Mucosa of gallbladder (tissue), 1 donor: ENCODE measurements at places on chromosomes 12 and 14. TPM values are rescaled to one million over a fixed set of nuclear protein-coding genes. Genes with fewer than 3 reads are reported as not detected.

DNA sequence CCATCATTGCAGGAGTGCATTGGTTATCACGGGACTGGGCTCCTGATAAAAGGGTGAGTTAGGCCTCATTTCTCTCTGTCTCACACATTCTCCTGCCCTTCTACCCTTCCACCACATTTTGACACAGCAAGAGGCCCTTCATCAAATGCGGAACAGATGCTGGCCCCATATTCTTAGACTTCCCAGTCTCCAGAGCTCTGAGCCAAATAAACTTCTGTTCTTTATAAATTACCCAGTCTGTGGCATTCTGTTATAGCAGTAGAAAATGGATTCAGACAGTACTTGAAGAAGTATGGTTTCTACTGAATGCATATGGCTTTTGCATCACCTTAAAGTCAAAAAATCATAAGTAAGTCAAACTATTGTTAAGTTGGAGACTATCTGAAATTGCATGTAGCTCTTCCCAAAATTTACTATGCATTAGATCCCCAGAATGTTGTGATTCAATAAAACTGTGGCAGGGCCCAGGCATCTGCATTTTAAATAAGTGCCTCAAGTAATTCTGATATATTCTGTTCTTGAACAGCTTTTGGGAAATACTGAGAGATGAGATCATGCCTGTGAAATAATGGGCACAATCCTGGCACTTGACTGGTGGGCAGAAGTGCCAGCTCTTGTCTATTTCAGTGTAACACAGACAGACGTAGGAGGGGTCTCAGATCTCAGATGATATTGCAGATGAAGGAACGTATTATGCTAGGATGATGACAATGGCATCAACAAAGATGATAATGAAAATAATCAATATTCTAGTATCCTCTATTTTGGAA, 68.2 kb downstream of the E2F7 start:
- DNase-seq = no peak

DNA sequence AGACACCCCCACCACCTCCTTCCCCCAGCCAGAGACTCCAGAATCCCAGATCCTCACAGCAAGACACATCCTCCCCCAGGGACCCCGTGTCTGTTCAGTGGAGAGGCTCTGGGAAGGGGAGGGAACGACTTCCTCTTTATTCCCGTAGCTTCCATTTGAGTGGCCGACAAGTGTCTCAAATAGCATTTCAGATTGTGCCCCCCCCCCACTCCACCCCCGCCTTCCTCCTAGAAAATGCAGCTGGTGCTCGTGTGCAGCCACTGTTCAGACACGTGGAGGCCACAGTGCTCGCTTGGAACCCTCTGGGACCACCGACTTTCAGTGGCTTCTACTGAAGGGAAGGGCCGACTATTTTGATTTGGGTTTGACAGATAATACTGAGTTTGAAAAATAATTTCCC, 14.3 kb downstream of the PPP2R5C start:
- DNase-seq = no peak

DNA sequence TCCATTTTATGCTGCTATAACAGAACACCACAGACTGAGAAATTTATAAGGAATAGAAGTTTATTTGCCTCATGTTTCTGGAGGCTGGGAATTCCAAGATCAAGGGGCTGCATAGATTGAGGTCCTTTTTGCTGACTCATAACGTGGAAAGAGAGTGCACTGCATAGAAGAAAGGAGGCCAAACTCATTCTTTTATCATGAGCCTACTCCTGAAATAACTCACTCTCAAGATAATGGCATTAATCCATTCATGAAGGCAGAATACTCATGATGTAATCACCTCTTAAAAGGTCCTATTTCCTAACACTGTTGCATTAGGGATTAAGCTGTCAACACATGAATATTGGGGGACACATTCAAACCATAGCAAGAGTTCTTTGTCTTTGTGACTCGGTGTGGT, 60.0 kb upstream of the FBXO33 start:
- no peak for DNase-seq

The PTCSC3 gene
- not detected for total RNA-seq

DNA sequence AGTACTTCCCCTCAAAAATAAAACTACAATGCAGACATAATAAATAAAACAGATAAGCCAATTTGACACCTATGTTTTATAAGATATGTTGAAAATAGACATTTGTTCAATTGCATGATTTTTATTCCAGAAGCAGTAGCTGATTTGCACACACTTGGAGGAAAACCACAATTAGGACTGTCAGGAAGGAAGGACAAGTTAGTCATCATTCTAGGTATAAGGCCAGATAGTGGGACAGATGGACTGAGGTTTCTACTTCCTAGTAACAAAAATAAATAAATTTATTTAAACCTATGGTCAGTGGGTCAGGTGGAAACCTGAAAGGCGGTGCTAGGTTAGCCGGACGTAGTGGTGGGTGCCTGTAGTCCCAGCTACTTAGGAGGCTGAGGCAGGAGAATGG, 141.8 kb upstream of the RASSF8 start:
- DNase-seq = no peak

The FZD10 gene
- 1.1 TPM for total RNA-seq

DNA sequence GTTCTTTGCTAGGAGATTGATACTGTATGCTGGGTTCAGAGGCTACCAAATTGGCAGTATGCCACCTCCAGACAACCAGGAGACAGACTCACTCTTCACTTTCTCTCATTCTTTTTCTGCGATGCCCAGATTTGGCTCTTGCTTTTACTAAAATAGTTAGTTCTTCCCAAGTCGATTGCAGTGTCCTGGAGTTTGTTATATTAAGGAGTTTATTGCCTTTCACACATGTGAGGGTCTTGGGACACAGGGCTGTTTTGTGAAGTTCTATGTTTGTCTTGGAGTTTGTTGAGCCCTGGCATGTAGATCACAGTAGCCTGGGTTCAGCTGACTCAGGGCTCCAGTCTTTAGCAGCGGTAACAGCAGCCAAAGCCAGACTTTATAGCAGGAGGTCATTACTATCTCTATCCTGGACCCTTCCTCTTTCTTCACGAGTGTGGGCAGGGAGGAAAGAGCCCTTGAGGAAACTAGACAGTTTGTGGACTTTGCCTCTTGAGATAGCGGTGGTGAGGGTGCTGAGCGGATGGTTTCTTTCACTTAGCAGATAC, 1.6 kb downstream of the MLEC start:
- peak; percentile 57 for DNase-seq

DNA sequence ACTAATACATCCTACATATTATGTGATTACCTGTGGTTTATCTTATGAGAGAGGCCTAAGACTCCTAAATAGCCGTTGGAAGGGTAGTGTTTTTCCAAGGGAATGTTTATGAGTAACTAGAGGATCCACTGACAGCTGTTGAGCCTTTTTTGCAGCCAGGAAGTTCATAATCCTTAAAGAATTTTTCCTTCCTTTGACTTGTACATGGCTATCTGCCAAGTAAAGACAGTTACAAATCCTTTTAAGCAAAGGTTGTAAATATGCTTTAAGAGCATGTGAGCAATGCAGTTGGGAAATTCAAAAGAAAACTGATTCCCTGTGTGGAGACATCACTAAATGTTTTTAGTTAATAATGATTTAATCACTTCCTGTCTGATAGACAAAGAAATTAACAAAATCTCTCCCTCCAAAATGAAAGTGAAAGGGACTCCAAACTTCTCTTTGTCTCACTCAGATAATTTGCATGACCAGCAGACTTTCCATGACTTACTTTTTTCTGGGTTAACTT, 333.8 kb downstream of the PDZRN4 start:
- no peak for DNase-seq

DNA sequence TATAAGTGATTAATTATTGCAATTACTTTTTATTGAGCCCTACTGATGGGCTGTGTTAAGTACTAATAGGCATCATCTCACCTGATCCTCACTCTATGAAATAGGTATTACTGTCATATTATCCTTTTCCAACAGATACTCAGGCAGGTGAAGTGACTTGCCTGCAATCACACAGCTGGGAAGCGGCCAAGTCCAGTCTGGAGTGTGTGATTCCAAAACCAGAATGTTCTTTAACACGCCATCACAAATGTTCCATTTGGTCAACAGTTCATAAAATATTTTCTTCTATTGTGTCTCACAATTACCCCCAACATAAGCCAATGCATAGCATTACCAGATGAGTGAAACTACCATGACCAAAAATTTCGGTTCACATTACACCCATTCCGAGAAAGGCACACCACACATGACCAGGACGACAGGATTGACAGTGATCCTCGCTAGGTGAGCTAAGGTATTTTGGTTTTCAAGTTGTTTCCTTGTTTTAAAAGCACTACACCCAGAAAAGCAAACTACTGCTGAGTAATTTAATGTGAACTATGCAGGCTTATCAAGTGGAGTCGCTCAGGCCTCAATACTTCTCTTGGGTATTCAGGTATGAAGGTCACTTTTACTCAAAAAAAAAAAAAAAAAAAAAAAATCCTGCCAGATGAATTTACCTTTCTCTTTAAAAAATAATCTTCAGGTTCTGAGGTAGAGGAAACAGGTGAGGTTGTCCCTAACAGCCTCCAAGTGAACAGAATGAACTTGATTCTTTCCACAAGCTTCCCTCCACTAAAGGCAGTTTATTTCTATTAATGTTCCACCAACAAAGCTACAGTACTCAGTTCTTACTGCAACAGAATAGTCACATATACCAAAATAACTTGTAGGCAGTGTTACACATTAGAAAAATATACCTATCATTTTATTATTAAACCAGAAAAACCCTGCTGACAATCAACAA, 2.4 kb downstream of the VPS37B start:
- no peak for DNase-seq

DNA sequence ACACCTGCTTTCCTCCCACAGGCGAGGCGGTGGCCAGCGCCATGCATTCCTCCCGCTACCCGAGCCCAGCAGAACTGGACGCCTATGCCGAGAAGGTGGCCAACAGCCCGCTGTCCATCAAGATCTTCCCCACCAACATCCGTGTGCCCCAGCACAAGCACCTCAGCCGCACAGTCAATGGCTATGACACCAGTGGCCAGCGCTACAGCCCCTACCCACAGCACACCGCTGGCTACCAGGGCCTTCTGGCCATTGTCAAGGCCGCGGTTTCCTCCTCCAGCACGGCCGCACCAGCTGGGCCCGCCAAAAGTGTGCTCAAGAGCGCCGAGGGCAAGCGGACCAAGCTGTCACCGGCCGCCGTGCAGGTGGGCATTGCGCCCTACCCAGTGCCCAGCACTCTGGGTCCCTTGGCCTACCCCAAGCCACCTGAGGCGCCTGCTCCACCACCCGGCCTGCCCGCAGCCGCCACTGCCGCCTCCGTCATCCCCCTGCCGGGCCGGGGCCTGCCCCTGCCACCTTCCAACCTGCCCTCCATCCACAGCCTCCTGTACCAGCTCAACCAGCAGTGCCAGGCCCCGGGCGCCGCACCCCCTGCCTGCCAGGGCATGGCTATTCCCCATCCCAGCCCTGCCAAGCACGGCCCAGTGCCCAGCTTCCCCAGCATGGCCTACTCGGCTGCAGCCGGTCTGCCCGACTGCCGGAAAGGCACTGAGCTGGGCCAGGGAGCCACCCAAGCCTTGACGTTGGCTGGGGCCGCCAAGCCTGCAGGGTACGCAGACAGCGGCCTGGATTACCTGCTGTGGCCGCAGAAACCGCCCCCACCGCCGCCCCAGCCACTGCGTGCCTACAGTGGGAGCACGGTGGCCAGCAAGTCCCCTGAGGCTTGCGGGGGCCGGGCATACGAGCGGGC, 54.6 kb downstream of the FAM222A start:
- no peak for DNase-seq

- DNase-seq = no peak
Measured at GRCh38 chr12:19613051-19613535, 173.8 kb downstream of the AEBP2 start.

The KRT73 gene
- total RNA-seq = not detected

The EXOC5 gene
- total RNA-seq = 49.5 TPM

DNA sequence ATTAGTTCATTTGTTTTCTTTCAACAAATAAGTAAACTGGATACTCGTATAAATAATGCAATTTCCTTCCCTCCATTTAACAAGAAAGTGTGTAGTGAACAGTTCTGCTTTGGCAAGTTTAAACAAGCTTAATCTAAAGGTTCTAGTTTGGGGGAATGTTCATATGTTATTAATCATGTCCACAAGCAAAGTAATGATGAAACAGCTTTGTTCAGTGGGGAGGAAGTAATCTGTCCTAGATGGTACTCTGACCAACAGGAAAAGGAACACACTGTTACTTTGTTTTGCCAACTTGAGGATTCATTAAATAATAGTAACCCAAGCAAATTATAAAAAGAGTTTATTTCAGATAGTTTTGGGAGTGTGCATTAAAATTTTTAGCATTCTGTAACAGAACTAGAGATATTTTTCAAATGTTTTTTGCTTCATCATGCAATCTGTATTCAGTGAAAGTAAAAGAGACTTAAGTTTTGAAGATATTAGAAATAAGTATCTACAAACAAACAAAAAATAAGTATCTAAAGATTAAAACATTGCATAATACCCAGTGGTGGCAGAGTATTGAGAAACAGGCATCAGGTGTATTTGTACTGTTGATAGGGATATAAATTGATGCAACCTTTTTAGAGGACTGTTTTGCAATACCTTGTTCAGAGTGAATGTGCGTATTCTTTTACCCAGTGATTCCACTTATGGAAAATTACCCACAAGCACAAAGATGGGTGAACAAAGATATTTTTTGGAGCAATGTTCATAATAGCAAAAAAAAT, 61.1 kb downstream of the RAB35 start:
- no peak for DNase-seq

GRCh38 chr12:116864371-116865160, 16.7 kb downstream of the HRK start:
- no peak for DNase-seq
